ENCODE measurements at places on chromosomes 11 and 22.
A peak's percentile ranks its signal among the peaks of the same experiment; 100 is the strongest.

- no peak for DNase-seq
These were observed 23.3 kb upstream of the PHF21B start for GRCh38 chr22:45033136-45033535.

- DNase-seq, result no peak
These were observed 5.6 kb downstream of the STARD10 start for GRCh38 chr11:72788241-72788640.

DNA sequence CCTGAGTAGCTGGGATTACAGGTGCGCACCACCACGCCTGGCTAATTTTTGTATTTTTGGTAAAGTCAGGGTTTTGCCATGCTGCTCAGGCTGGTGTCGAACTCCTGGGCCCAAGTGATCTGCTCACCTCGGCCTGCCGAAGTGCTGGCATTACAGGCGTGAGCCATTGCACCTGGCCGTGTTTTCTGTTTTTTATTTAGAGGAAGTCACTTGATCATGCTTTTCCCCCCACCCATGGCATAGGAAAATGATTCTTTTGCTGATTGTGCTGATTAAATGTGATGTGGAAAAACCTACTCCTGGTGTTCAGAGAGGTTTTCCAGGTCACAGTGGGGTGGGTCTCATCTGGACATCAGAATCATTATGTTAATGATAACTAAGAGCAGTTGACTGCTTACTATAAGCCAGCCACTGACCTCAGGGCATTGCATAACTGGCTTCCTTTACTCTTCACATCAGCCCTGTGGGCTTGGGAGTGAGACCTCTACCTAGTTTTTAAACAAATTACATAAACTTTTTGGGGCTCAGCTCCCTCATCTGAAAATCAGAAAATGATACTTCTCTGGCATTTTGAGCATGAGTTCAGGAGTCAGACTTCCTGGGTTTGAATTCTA is 71.0 kb downstream of the PTPRJ start:
- DNase-seq, result no peak

- no peak for DNase-seq
These were observed 18.6 kb upstream of the SCGB1A1 start for GRCh38 chr11:62400281-62400680.

DNA sequence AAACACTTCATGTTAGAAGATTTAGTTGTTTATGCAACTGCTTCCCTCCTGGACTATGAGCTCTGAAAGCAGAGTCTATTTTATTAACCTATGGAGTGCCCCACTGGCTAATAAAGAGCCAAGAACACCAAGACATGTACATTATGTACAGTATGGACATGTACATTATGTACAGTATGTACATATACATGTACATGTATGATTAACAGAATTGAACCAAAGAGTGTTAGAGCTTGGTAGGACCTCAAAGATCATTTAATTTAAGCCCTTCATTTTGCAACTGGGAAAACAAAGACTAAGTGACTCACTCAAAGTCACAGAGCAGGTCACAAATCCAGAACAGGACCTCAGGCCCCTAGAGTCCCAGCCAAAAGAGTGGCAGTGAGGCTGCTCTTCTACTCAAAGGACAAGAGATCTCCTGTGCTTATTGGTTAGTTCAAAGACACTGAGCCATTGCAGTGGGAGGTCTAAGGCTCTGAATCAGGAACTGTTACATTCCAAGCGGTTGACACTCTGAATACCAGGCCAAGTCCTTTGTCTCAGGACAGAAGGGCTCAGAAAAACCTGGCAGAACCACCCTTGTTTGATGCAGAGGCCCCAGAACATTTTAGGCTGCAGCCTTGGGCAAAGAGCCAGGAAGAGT is 103.8 kb downstream of the FAM168A start:
- DNase-seq, result peak; percentile 10

- no peak for DNase-seq
These were observed 188.2 kb upstream of the TBCEL start for GRCh38 chr11:120835601-120836228.

DNA sequence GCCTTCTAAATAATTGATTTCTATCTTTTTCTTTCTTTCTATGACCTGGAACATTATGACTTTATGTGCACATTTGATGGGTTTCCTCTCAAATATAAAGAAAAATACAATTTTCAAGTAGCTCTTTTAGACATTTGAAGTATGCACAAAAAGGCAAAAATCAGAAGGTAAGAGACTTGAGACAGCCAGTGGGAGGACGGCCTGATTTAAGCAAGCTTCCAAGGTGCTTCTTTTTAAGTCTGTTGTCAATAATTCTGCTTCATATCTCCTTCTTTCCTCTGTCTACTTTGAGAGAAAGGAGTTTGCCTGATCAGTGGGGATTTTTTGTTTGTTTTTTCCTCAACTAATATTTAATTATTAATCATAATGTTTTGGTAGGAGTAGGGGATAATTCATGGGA is 188.2 kb upstream of the ARHGAP20 start:
- no peak for DNase-seq

- no peak for DNase-seq
These were observed 36.4 kb upstream of the TH start for GRCh38 chr11:2207773-2208621.

GRCh38 chr11:35947437-35947836 is 3.6 kb downstream of the LDLRAD3 start:
- no peak for DNase-seq

- DNase-seq, result peak; percentile 30
These were observed 127.1 kb downstream of the EHF start for GRCh38 chr11:34748036-34748435.

GRCh38 chr11:117584056-117584830 is 212.8 kb downstream of the DSCAML1 start:
- DNase-seq, result no peak

DNA sequence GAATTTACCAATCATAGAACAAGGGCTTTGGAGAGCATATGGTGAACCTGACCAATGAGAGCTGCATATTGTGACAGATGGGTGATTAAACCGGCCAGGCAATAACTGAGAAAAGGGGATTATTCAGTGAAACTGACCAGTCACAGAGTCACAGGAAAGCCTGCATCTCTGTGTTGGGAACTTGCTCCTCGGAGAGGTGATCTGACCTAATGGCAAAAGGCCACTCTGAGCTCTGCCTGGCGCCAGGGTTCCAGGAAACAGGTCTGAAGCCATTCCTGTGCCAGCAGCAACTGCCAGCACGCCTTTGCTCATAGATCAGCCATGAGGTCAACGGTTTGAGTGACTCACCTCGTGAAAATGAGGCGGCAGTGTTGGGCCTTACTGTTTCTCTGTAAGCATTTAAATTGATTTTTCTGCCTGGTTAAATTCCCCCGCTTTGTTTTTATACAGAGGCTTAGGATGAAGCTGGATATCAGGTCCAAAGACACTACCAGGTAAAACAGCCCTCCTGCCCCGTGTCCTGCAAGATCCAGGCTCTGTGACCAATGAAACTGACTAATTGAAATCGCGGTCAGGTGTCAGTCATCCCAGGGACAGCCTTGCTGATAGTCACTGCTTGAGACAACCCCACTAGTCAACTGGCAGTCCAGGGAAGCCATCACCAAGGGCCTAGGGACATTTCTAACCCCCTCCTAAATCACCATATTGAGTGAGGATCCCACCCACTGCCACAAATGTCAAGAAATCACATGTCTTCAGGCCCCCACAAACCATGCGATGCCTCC is 35.8 kb upstream of the MYOD1 start:
- DNase-seq, result peak; percentile 93

DNA sequence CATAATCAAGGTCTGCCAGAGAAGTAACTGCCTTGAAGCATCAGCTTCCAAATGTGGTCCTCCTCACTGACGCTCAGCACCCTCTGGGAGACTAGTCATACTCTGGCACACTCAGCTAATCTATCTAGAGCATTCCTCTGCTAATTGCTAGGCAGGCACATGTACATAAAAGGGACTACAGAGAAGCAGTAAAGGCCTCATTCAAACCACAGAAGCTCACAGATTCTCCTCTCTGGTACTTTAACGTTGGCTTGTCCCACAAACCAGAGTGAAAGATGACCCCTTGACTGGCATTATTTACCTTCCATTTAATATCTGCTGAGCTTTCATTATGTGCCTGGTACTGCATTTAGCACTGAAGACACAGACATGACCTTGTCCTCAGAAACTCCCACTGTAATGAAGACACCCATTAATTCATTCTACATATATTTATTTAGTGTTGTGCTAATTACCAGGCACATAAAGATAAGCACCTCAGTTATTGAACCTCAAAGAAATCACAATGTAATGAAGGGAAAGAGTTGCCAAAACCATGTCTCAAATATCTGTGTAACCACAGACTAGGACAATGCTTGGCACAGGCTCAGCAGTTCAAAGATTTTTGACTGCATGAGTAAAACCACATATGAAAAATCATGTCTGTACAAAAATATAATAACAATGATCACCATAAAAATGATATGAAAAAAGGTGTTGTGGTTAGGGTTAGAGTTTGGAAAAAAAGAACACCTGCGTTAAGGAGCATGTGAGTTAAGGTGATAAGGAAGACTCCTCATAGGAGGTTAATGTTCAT is 550.4 kb downstream of the DLG2 start:
- peak; percentile 55 for DNase-seq

DNA sequence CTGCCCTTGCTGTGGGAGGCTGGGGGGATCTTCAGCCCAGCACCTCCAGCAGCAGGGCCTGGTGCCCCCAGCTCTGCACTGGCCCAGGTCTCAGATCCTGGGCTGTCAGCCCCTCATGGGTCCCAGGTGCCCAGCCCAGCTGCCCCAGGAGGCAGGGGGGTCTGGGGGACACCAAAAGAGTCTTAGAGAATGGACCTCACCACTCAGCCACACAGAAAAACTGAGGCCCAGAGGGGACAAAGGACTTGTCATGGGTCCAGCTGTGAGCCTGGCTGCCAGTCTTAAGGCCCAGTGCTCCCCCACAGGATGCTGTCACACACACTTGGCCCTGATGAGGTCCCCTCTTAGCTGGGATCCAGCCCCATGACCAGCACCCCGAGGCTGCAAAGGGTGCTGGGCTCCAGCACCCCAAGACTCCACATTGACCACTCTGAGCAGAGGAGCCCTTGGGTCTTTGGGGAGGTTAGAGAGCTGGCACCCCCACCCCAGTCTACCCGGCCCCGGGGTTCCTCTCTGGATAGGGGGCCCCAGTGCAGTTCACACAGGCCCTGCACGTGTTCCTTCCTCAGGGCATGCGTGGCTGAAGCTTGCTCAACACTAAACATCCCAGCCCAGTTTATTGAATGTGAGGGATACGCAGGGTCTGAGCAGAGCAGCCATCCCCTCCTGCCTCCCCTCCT is 54.4 kb downstream of the IGLL5 start:
- DNase-seq, result no peak

GRCh38 chr11:123063826-123064657 is 2.1 kb upstream of the HSPA8 start:
- DNase-seq, result no peak

DNA sequence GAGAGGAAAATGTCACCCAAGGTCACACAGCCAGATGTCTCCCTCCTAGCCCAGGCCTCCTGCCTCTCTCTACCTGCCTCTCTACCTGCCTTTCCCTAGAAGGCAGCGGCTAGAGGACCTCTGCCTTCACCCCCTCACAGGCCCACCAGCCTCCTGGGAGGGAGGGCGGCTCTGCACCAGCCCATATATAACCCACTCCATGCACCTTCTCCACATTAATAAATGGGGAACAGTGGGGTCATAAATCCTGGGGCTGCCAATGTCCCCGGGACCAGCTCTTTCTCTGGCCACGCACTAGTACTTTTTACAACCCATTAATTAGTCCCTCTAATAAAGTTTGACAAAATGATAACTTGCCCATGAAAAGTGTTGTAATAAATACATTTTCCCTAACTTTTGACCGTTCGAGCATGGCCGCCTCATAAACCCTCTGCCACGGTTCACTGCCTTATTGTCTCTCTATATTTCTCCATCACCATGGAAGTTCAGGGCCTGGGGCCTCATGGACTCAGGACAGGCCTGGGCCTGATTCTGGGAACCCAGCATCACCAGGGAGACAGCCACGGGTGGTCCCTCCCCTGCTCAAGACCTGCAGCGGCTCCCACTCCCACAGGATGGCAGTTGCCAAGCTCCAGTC is 102.1 kb downstream of the MN1 start:
- DNase-seq, result no peak

- DNase-seq, result no peak
These were observed 162.7 kb upstream of the SORL1-AS1 start for GRCh38 chr11:121615501-121615900.

- DNase-seq, result no peak
These were observed 55.6 kb upstream of the LARGE1 start for GRCh38 chr22:33975841-33976240.

DNA sequence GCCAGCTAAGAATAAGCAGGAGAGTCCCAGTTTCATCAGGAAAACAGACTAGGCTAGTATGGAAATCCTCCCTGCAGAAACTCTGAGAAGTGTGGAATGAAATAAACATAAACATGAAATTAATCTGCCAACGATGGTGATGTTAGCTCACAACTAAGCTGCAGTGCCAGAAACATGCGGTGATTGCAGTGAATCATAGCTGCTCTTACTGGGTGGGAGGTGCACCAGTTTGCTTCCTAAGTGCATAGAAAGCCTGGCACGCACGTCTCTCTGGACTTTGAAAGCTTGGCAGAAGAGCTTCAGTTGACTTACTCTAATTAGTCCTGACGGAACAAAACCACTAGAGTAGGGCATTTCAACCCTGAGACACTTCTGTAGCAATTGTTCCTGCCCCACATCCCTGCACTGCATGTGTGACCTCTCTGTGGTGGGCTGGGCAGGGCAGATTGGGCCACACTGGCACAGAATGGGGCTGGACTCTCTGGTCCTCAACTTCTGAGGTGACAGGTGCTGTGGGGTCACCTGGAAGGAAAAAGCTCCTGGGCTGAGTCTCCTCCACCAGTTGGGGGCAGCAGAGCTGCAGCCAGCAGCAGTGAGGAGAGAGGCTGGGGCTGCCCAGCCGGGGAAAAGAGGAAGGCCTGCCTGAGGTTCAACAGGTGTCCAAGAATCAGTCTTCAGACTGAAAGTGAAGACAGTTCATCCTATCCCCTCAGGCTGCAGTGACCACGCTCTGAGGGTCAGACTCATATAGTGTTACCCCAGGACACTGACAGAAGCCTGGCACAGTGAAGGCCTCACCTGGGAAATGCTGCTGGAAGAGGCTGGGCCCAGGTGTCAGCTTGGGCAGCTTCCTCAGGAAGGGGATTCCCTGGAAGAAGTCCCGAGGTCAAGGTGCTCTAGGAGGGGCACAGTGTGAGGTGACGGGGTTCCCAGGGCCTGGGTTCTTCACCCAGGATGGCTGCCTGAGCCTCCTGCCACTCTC is 40.5 kb downstream of the GGTLC2 start:
- DNase-seq, result peak; percentile 15

- DNase-seq, result no peak
These were observed 48.7 kb downstream of the TSPAN18 start for GRCh38 chr11:44775366-44775984.
